ENCODE measurements at places on chromosomes 1 and 21. TPM values are rescaled to one million over a fixed set of nuclear protein-coding genes. Genes with fewer than 3 reads are reported as not detected.

The CAMK1G gene
- 1.4 TPM for total RNA-seq

The TUT4 gene
- 44.2 TPM for total RNA-seq

The KRTAP21-2 gene
- total RNA-seq, result not detected

The GJA8 gene
- not detected for total RNA-seq

The KCNT2 gene
- total RNA-seq, result 8.1 TPM

- no peak for DNase-seq
Measured at GRCh38 chr1:184176058-184176457, 124.5 kb downstream of the TSEN15 start.

- no peak for DNase-seq
Measured at GRCh38 chr1:18440385-18441226, 40.1 kb upstream of the KLHDC7A start.

DNA sequence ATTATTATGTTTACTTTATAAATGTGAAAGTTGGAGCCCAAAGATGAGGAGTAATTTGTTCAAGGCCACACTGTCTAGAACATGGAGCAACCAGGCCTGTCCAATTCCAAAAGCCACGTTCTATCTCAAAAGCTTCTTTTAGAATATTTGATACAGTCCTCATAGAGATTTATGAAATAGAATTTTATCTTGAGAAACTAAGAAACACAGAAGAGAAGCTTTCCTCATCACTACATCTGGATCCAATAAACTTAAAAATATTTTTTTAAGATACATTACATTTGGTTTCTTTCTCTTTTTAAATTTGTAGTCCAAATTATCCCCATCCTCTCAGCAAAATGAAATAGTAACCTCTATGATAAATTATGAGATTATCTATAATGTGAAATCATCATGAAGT is 58.9 kb downstream of the DDAH1 start:
- no peak for DNase-seq

- DNase-seq, result no peak
Measured at GRCh38 chr1:70348399-70349165, 5.9 kb downstream of the ANKRD13C start.

DNA sequence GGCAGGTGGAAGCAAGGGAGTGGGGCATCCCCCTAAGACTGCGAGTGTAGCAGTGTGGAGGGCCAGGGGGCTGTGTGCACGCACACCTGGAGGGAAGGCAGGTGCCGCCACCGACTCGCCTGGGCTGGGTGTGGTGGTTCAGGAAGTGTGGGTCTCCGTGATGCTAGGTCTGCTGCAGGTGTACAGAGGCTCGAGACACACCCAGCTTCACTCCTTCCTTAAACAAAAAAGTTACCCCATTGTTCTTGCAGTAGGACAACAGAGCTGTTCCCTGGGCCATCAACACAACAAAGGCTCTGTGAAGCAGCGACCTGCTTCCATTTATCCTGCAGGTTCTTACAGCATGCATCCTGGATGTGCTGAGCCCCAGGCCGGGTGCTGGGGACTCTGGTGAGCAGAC is 100.4 kb upstream of the TMEM51 start:
- DNase-seq, result no peak

- no peak for DNase-seq
Measured at GRCh38 chr1:163346326-163346870, 24.6 kb downstream of the NUF2 start.

GRCh38 chr1:89068291-89068690 is 3.3 kb upstream of the GBP1 start:
- no peak for DNase-seq
